Thyroid gland (tissue), 4 donors: ENCODE measurements at places on chromosomes 11 and 22. TPM values are rescaled to one million over a fixed set of nuclear protein-coding genes. Genes with fewer than 3 reads are reported as not detected.

TMPRSS5 gene
- 0.45 TPM for total RNA-seq

FHIP1B gene
- total RNA-seq, result 38.0 TPM

BTG4 gene
- total RNA-seq, result not detected

GLYATL2 gene
- not detected for total RNA-seq

RFPL2 gene
- total RNA-seq, result not detected

APOL5 gene
- total RNA-seq, result not detected

ESAM gene
- 188 TPM for total RNA-seq

DNA sequence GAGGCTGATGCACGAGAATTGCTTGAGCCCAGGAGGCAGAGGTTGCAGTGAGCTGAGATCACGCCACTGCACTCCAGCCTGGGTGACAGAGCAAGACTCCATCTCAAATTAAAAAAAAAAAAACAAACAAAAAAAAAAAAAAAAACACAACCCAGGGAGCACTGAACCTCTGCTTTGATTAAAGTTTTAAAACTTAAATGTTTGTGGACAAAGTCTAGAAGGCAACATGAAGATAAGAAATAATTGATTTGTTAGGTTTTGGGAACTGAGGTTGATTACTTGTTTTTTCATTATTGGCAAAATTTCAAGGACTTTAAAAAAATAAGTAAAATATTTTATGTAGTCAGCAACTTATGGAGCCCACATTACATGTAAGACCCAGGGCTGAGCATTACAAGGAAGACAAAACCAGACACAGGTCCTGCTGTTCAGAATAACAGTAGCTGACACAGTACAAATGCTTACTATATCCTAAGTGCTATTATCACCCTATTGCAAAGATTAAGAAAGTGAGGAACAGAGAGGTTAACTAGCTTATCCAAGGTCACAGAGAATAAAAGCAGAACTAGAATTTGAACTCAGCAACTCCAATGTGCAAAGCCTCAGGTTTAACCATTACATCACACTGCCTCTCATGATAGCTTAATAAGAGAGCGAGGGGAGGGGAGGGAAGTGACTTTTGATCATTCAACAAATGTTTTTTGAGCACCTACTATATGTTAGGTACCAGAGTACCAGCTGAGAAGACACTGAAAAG, 2.3 kb upstream of the CRY2 start:
- no peak for DNase-seq
